ENCODE measurements at places on chromosomes 4 and X.

- DNase-seq = no peak
Observed at GRCh38 chr4:15753786-15754185, 24.3 kb upstream of the CD38 start.

GRCh38 chr4:70239131-70239883, 3.1 kb upstream of the CSN3 start:
- DNase-seq = no peak

- DNase-seq = no peak
Observed at GRCh38 chr4:85697854-85698253, 222.9 kb downstream of the ARHGAP24 start.

- DNase-seq = no peak
Observed at GRCh38 chrX:24790166-24790565, 96.4 kb downstream of the POLA1 start.

- no peak for DNase-seq
Observed at GRCh38 chr4:99457270-99457669, 22.1 kb upstream of the ADH7 start.

GRCh38 chr4:6612961-6613675, 27.4 kb upstream of the MRFAP1 start:
- DNase-seq = no peak

DNA sequence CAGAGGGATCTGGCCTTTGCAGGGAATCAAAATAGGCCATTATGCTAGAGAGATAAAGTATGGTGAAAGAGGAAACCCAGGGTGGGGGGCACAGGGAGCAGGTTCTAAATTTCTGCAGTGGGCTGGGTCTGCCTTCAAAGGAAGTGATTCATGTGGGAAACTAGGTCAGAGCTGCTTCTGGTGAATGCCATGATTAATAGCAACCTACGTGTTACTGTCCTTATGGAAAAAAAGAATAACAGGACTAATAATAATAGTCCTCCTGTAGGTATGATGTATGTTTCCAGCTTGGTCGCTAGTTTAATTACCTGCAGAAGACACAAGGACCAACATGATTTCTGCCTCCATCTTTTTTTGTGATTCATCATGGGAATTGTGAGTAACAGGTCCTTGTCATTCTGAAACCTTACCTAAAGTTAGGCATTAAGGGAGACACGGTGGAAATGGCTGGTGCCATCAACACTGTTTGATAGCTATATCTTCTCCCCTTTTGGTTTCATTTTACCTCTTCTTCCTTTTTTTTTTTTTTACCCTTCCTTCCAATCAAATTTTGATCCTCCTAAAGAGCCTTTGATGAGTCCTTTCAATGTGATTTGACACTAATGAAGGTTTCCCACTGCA, 180.4 kb downstream of the CPEB2 start:
- no peak for DNase-seq

DNA sequence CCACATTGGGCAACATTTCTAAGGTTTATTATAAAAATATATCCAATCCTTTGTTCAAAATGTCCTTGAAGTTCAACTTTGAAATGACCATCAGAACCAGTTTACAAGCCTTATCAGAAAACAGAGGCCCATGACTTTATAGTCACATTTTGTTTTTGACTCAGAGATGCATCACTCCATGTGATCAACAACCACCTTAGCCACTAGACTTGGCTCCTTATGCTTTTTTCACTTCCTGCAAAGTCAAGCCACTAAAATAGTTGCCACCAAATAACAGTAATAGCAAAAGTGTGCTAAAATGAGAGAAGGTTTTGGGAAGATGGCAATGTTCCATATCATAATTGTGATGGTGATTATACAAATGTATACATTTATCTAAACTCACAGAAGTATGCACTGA, 181.7 kb downstream of the MAML3 start:
- no peak for DNase-seq

- peak; percentile 92 for DNase-seq
Observed at GRCh38 chr4:5956285-5957021, 61.8 kb downstream of the C4orf50 start.

GRCh38 chr4:180203349-180203748, 2039.9 kb upstream of the TENM3 start:
- DNase-seq = no peak

DNA sequence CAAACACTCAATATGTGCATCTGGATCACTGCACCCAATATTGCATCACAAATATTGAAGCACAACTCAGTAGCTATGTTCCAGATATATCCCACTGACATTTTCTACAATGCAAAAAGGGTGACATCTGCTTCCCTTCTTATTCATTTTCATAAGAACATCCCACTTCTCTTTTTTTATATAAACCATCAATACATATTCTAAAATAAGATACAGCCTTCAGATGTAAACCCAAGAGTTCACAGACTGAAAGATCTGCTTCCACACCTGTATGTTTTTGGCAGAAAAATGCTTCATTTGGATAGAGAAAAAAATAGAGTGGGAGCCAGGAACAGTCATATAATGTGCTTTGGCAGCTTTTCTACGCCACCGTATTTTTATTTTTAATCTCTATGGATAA, 815.6 kb upstream of the ADGRL3 start:
- no peak for DNase-seq

- no peak for DNase-seq
Observed at GRCh38 chrX:36909676-36910030, 98.5 kb upstream of the FAM47C start.

DNA sequence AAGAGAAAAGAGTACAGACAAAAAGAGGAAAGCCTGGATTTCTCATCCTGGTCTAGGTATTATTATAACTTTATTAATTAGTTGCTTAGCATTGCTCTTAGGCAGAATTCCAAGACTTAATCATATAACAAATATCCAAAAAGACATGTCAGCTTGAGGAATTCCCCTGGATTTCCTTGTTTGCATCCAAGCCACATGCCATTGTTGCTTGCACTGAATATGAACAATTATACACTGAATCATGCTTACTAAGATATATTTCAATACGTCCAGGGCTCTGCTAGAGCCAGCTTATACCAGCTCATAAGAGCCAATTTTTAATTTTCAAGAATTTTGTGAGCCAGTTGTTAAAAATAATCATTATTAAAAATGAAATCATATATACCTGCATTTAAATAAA, 5.5 kb upstream of the TLR10 start:
- DNase-seq = no peak

- DNase-seq = no peak
Observed at GRCh38 chr4:25892796-25893195, 21.2 kb upstream of the SMIM20 start.

- peak; percentile 38 for DNase-seq
Observed at GRCh38 chr4:48906206-48907173, at the start of gene OCIAD2. Gene OCIAD2 (minus strand): TSS chr4:48906774. CDS start chr4:48904549, 2,225 bp downstream.

DNA sequence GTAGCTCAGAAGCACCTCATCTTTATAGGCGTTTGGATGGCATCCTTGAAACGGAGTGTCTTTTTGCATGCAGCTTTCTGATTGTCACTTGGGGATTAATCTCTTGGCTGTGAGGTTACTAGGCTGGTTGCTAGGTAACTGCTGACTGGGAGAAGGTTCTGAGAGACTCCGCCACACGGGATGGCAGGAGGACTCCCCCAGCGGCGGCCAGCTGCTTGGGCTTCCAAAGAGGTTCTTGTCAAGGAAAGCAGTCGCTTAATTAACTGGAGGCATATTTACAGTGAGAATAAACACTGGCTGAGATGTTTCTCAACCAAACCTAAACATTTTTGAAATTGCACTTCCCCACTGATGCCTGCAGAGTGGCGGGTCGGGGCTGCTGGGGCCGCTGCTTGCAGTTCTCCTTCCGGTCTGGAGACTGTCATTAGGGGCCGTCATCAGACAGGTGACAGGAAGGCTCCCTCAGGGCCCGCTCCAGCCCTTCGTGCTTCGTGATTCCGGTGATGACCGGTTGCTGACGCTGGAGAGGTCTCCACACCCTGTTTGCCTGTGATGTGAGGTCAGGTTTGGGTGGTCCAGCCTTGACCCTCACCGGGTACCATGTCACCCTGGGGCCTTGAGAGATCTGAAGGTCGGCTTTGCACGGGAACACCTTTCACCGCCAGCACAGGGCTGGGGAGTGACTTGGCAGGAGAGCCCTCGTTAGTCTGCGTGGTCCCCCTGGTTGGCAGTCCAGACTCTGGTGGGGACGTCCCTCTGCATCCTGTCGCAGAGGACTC, 9.1 kb downstream of the NSG1 start:
- no peak for DNase-seq

GRCh38 chrX:133852837-133853356, 132.5 kb downstream of the GPC3 start:
- no peak for DNase-seq

DNA sequence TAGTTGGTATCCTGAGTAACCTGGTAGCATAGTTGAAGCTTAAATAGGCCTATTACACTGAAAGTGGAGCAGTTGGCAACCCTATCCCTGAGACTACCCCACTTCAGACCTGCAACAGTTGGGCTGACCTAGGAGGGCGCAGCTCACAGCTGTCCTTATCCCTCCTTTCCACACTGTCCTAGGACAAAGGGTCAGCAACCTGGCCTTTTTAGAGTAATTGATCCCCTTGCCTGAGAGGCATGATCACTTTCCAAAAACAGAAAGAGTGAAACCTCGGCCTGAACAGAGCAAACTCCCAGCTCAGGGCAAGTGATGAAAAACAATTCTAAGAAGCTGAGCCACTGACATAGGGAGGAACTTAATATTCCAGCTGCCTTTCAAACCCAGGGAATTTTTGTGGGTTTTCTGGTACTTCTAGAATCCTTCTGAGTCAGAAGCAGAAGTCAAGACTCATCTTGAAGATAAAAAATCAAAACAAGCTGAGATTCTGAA, 94.9 kb upstream of the MYOZ2 start:
- no peak for DNase-seq

GRCh38 chrX:138128027-138128671, 562.2 kb downstream of the ZIC3 start:
- DNase-seq = no peak

DNA sequence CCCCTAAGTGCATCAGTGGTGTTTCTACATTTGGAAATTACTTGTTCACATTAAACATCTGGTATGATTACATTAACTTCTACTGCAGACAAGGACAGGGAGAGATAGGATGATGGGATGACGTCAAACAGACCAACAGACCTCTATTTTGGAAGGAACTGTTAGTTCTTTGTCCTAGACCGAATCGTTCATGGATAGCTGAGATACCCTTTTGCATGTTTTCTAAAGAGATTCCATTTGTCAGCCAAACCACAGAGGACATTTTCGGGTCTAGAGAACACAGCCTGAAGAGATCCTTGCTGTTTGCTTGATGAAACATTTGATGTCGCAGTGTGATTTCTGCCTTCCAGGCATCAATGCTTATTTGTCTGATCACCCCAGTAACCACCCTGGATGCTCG, 27.7 kb downstream of the CHST7 start:
- no peak for DNase-seq

DNA sequence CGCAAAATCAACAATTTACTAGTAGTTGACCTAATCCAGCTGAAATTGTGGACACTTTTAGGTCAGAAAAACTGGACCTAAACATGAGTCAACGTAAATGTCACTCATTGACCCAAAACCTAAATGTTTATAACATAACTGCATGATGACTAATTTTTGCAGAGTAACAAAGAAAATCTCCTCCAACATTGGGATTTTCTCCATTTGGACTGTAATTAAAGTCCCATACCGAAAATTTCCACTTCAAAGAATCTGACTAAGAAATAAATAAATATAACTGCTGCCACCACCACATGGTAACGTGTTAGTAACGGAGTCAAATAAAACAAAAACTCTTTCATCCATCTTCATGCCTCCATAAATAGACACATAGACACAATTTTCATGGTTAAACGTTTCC, 1.9 kb downstream of the ADGRA3 start:
- no peak for DNase-seq

GRCh38 chr4:79201971-79202370, 123.9 kb downstream of the NAA11 start:
- no peak for DNase-seq

DNA sequence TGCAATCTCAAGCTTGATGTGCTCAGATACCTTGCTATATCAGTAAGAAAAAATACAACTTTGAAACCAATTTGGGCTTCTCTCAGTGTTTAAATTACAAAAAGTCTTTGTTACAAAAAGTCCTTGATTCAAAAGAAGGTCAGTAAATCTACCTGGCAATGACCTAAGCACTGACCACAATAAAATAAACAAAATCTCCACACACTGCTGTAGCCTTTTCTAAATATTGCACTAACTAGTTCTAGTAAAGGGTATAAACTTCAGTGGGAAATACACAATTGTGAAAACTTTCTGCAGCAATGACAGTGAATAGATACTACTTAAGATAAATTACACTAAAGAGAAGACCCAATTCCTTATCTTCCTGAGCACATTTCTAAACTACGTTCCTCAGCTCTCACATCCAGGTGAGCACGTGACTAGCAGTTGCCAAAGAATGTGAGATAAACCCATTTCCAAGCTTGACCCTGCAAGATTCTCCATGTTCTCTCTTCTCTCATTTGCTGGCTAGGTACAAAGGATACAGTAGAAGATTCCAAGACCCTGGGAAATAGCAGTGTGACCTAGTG, 81.4 kb upstream of the GPR34 start:
- no peak for DNase-seq

DNA sequence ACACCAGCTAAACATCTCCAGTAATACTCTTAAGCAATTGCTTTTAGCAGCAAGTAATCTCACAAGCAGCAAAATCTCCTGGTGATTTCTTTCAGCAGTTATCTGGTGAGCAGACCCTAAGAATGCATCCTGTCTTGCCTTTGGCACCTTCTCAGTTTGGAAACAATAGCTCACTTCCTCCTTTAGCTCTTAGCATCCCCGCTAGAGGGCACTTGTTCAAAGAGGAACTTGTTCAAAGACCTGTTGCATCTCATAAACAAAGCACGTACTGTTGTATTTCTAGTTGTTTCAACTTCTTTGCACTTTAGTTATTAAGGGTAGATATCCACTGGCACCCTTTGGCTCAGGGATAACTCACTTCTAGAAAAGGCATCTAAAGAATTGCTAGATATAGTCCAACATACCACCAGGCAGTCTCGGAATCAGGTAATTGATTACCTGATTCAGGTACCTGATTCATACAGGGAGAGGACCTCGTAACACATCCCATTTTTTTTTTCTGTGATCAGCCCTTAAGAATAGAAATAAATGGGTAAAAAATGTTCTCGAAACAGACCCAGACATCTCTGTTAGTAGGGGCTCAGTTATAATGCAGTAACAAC, 81.9 kb upstream of the QRFPR start:
- no peak for DNase-seq

DNA sequence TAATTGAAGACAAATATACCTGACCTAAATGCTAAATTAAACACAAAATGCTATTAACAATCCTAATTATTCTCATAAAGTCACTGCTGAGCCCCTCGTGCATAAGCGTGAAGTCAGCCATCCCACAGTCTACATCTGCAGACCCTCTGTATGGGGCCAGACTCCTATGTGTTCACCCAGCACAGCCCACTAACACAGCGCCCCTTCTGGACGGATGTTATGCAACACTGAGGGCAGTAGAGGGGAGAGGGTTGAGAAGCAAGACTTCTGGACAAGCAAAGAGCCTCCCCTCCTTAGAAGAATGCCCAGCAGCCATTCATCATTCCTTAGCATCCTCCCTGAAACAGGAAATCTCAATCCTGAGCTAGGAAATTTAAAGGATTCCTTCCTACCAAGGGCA, 7.9 kb downstream of the TRPC3 start:
- no peak for DNase-seq

Measured in NCI-H2227 treated with DMSO at 0.1 percent for 48 hours (cell line).